Neural crest cell (in vitro differentiated cells): ENCODE measurements at places on chromosomes 3 and 15. TPM values are rescaled to one million over a fixed set of nuclear protein-coding genes. Genes with fewer than 3 reads are reported as not detected.

DNA sequence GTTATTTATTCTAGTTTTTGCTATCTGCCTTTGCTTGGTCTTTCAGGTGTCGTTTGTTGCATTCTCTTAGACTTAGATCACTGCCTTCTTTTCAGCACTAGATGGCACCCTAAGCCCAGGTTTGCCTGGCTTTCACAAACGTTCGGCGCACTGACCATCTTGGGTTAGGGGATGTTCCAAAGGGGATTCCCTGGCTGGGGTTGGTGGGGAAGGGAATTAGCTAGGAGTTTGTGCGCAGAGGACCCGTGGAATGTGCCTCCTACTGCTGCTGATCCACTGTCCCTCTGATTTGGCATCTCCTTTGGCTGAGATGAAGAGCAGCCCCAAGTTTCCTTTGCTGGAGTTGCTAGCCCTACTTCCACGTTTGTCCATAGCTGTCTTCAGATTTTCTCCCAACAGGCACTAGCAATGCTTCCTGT is 33.9 kb downstream of the PFN2 start:
- peaks cover 52% of the 10 kb centered on the region for H3K36me3 ChIP-seq
- H3K4me1 ChIP-seq = peaks cover 7% of the 10 kb centered on the region
- no peak overlapping the region for H3K4me3 ChIP-seq
- DNase-seq = peak; percentile 38

DNA sequence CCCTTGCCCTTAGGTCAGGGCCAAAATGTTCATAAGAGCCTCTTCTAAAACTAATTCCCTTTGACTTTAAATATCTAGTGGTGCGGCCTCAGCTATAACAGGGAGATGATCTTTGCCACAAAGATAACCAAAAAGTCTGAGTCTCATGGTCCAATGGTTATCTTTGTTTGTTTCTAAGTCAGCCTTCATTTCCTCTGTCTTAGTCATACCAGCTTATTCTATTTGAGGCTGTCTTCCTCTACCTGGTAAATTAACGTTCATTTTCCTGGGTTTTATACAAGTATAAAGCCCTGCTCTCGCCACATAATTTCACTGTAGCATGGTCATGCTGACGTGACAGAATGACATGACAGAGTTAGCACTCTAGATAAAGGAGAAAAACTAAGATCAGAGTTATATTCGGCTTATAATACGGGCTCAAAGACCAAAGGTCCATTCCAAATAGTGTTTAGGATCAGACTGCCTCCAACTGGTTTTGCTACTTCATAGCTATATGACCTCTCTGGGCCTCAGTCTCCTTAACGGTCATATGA is 18.4 kb downstream of the ZNF860 start:
- H3K4me3 ChIP-seq = no peak overlapping the region
- DNase-seq = no peak
- peaks cover 12% of the 10 kb centered on the region for H3K4me1 ChIP-seq
- H3K27ac ChIP-seq = peak overlapping the region; percentile 3
- peaks cover 3% of the 10 kb centered on the region for H3K36me3 ChIP-seq

Gene ROBO2
- total RNA-seq = 26.0 and 27.9 TPM in 2 replicates

DNA sequence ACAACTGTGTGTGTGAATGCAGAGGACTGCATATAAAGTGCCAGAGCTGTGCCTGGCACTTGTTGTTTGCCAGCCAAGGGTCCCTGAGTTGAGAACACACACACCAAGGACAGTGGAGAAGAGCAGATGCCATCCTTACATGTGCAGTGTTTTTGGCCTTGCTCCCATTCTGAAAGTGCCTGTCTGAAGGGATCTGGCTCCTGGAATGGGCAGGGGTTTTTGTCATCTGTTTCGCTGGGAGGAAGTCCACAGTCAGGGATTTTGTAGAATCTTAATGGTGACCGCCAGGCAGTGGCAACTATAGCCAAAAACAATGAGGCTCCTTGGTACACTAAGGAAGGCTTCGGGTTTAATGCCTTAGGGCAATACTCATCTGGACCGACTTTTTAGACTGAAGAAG is 63.7 kb downstream of the DUT start:
- H3K27me3 ChIP-seq = no peaks in the 10 kb centered on the region
- H3K27ac ChIP-seq = no peak overlapping the region
- H3K36me3 ChIP-seq = no peaks in the 10 kb centered on the region
- DNase-seq = no peak
- H3K4me1 ChIP-seq = peaks cover 8% of the 10 kb centered on the region

Gene SLC9C1
- 0.42 and 0.55 TPM in 2 replicates for total RNA-seq
